ENCODE measurements at places on chromosomes 6 and 20.

GRCh38 chr20:50977066-50978021, 18.7 kb downstream of the MOCS3 start:
- no peak for DNase-seq

- DNase-seq: no peak
Measured at GRCh38 chr6:130033949-130034348, 15.6 kb downstream of the L3MBTL3 start.

DNA sequence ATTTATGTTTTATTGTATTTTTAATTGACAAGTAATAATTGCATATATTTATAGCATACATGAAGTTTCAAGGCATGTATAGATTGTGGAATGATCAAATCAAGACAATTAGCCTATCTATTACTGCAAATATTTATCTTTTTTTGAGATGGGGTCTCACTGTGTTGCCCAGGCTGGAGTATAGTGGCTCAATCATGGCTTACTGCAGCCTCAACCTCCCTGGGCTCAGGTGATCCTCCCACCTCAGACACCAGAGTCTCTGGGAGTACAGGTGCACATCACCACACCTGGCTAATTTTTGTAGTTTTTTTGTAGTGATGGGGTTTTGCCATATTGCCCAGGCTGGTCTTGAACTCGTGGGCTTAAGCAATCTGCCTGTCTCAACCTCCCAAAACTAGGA, 16.2 kb upstream of the FUCA2 start:
- DNase-seq: no peak

DNA sequence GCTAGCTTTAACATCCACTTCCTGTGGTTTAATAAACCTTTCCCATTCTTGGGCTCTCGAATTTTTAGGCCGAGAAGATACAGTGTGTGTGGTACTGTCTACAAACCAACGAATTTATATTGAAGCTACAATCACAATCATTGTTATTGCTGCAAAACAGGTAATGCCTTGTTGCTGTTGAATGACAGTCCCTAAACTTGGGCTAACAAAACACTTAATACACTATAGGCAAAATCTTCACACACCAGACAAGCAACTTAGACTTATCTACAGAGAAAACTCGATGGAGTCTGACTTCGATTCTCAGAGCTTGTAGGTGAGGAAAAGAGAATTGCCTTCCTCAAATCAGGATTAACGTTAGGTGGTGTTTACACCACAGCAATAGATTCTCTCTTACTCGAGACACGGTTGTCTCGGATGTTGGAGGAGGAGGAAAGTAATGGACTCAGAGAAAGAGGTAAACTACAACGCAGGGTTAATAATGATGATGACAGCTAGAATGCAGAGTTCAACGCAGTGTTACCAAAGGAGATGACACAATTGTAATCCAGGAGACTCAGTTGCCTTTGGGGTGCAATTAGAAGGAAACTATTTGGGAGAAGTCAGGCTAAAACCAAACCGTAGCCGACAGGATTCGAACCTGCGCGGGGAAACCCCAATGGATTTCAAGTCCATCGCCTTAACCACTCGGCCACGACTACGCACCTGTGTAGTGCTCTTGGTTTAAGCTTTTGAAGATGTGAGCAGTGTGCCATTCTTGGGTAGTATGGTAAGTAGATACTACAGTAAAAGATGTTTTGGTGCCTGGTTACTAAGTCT, 32.5 kb upstream of the ZNF184 start:
- DNase-seq: peak; percentile 86

DNA sequence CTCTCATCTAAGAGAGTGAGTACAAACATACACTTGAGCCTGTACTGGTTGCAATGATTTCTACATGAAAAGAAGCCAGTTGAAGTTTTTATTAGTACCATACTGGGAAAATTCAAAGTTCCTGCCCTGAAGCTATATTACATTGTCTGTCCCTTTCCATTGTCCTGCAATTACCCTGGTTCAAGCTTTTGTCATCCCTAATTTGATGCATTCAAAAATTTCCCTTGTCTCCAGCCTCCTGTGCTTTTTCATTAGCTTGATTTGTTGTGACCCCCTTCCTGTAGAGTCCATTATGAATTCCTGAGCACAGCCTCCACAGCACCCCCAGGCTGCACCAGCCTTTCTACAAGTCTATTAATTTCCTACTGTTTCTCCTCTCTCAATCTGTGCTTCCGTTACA, 46.4 kb downstream of the VGLL2 start:
- DNase-seq: no peak

DNA sequence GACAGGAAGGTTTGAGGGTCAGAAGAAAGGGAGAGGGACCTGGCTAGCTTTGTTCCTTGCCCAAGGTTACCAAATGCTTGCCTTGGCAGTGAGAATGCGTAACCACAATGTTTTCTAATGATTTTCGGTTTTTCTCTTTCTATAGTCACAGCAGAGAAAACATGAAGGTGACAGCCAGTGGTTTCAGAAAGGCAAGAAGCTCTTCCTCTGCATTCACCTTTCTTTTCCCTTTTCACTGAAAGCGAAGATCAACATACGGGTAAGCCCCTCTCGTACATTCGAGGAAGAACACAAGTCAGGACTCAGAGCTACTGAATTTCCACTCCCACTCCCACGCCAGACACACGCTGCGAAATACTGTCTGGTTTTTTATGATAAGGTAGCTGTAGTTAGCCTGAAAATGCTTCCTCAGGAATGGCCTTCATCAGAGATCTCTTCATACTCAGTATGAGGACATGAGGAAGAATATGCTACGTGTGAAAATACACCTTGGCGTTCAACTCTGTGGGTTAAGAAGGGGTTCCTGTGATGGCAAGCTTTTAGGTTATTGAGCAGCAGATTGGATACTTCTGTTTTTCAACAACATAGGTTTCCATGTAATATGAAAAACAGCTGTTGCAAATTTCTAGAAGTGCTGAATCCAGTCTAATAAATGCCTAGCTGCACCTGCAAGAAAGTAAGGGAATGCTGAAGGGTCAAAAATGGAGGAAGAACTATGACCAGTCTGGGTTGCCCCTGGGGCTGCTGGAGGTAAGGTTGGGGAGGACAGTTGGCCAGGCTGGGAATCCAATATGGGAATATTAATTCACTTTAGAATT, 7.4 kb upstream of the CD83 start:
- DNase-seq: no peak

DNA sequence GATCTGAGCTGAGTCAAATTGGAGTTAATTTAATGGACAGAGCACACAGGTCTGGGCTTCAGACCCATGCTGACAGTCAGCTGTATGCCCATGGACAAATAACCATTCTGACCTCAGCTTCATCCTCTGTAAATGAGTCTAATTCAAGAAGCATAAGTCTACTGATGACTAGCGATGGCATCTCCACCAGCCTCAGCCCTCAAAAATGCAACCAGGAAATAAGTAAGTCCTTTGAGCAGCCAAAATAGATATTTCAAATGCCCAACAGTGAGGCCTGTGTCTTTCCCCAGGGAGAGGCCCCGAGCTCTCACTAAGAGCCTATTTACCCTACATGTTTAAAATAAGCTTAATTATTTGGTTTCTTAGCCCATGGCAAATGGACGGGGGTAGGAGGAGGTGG, 114.2 kb upstream of the MTHFD1L start:
- no peak for DNase-seq

DNA sequence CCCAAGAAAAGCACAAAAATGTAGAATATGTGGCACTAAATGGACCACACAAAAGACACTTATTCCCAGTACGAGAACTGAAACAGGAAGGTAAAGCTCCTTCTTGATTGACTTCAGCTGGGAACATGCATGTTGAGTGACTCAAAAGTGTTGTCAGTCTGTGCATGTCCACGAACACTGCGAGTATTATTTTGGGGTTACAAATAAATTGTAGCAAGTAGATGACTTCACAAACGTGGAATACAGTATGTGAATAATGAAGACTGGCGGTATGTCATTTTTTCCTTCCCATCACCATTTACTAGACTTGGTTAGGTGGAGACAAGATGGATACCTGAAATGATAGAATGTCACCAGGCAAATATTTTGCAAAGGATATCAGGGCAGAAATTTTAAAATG, 45.4 kb downstream of the L3MBTL3 start:
- DNase-seq: no peak

- DNase-seq: no peak
Measured at GRCh38 chr6:87656857-87657256, 45.2 kb downstream of the AKIRIN2 start.

DNA sequence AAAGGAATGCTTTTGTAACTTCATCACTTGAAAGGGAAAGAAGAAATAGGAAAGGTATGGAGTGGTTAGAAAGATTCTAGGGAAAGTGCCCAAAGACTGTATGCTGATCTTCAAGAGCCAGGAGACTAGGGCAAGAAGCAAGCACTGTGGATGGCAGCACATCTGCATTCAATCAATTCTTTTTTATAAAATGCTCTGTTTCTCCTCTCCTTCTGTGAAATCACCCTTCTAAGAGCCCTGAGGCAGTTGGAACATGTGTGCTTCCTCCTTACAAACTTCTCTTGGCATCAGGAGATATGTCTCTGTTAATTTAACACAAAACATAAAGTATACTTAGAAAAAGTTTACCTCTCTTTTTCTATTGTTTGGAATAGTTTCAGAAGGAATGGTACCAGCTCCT, 1162.2 kb upstream of the GJE1 start:
- no peak for DNase-seq

GRCh38 chr6:89398762-89399525, 13.1 kb downstream of the RRAGD start:
- DNase-seq: no peak

- DNase-seq: no peak
Measured at GRCh38 chr6:75170691-75171560, 34.9 kb downstream of the COL12A1 start.

Data from iPS DF 19.7 (cell line).